ENCODE measurements at places on chromosomes 5 and 9.

GRCh38 chr5:43305948-43306565 lies 7.2 kb downstream of the HMGCS1 start:
- no peak for DNase-seq

- no peak for DNase-seq
These were observed 113.0 kb downstream of the DENND1A start for GRCh38 chr9:123816817-123817472.

GRCh38 chr5:86008293-86008692 lies 609.4 kb upstream of the COX7C start:
- DNase-seq = no peak

DNA sequence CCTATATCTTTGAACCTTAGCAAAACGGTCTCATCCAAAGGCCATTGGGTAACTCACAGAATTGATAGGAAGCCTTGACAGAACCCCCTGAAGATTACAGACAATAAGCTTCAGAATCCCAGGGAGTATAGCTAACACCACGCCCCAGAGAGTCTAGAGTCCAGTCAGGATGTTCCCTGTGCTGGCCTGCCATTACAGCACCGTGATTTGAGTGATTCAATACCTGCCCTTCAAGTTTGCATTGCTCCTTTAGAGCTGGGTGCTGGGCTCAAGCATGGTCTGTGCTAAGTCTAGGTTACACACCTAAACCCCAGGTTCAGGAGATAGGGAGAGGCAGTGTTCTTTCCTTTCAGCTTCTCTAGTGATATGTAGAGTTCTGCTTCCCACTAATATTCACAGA lies 90.5 kb downstream of the RASEF start:
- no peak for DNase-seq

- no peak for DNase-seq
These were observed 165.7 kb upstream of the SMC2 start for GRCh38 chr9:103928442-103928841.

DNA sequence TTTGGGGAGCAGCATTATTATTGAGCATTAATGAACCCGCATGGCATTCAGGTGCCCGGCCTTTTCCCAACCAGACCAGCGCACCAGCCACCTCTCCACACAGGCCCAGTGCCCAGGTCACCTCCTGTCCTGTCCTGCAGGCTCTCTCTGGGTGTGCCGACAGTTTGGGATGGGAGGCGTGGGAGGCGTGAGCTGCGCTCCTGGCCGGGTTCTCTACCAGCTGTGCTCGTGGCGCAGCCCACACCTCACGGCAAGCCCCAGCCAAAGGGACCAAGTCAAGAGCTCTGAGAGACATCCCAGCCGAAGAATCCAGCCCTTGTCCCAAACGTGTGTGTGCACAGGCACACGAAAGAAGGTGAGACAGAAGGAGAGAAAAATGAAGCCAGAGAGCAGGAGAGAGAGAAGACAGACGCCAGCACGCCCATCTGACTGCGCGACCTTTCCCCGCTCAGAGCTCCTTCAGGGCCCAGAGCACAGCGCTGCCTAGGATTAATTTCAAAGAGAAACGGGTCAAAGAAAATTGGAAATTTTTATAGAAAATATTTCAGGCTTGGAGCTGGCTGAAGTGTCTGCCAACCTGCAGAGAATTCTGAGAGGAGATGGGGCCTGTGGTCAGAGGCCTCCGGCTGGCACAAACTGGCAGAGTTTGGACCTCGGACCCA lies 81.7 kb downstream of the ADAMTS2 start:
- DNase-seq = no peak

- DNase-seq = no peak
These were observed 923 bp downstream of the SPATA6L start for GRCh38 chr9:4665357-4665756.

- DNase-seq = no peak
These were observed 171.9 kb upstream of the SLC12A2 start for GRCh38 chr5:127911619-127912018.

- no peak for DNase-seq
These were observed 70.6 kb downstream of the ALDH1A1 start for GRCh38 chr9:72882117-72882775.

DNA sequence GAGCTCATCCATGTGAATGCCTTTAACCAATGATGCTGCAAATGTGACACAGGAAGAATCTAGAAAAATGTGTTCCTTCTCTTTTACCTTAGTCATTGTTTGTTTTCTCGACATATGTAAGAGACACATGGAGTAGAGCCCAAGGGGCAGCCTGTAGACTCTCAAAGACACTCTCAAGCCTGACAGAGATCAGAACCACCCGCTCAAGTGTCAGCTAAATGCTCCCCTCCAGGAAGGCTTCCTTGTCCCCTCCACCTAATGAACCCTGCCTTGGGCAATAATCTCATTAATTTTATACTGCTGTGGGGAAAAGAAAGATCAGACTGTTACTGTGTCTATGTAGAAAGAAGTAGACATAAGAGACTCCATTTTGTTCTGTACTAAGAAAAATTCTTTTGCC lies 157.4 kb downstream of the MUSK start:
- DNase-seq = no peak

DNA sequence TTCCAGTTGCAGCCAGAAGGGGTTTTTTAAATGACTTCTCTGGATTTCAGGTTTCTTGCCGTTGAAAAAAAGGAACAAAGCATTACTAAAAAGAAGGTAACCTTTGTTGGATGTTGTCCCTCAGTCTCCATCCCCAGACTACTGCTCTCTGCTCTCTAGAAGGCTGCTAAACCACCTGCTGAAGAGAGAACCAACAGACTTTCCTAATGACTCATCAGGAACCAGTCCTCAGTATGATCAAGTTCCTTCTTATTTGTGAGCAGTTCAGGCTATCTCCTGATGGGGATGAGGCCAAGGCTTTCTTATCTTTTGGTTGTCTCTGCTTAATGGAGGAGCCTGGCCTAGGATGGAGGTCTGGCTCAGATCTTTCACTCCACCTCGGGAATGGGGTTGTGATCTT lies 4.1 kb downstream of the KIF4B start:
- no peak for DNase-seq

DNA sequence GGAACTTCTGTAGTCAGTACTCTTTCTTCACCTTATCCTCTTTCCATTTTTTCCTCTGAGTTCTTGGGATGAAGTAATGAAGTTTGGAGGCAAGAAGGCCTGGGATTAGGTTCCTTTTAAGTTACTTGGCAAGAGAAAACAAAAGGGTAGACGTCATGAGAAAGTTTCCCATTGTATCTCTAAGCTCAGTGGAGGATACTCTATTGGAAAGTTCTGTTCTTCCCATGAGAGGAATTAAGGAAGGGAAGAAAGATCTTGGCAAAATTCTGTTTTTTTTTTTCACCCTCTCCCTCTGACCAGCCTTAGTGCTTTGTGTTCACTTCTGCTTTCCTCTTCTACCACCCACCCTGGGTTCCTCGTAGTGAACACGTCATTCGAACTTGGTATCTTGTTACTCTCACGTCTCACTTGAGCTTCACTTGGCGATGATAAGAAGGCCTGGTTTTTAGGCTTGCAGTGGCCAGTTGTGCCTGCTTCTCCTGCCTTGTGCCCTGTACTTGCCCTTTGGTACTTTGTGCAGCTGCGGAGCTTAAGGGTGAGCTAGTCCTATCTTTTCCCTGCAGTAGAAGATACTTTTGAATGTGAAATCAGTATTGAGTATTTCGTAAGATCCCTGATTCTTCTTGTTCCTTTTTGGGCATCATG lies 67.0 kb downstream of the ARHGAP26 start:
- DNase-seq = no peak

- DNase-seq = no peak
These were observed 173.7 kb upstream of the SPEF2 start for GRCh38 chr5:35443803-35444595.
